ENCODE measurements at places on chromosomes 12 and 14.
A peak's percentile ranks its signal among the peaks of the same experiment; 100 is the strongest.

DNA sequence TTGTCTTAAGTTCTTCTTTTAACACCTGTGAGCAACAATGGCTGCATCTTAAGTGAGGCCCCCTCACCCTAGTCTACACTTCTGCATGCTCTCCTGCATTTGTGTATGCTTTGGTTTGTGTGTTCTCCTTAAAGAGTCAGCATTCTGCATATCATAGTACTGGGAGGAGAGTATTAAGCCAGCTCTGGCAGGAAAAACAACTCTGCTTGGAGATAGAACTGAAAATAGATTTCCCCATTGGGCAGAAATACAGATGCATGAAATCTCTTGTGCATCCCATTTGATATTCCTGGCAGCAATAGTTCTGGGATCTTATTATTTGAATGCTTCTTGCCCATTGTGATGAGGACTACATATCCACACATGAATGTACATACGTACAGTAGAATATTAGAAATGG lies 70.6 kb upstream of the PRICKLE1 start:
- DNase-seq: no peak

DNA sequence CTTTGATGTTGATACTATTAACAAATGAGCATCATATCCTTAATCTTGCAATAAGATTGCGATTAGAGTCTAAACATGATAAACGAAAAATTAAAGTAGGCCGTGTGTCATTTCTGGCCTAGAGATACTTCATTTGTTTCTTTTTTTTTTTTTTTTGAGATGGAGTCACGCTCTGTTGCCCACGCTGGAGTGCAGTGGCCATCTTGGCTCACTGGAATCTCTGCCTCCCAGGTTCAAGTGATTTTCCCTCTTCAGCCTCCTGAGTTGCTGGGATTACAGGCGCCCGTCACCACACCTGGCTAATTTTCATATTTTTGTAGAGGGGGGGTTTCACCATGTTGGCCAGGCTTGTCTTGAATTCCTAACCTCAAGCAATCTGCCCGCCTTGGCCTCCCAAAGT lies 446.9 kb downstream of the PCNX1 start:
- DNase-seq: no peak

GRCh38 chr12:82687021-82688011 lies 610 bp downstream of the TMTC2 start:
- DNase-seq: peak; percentile 86

DNA sequence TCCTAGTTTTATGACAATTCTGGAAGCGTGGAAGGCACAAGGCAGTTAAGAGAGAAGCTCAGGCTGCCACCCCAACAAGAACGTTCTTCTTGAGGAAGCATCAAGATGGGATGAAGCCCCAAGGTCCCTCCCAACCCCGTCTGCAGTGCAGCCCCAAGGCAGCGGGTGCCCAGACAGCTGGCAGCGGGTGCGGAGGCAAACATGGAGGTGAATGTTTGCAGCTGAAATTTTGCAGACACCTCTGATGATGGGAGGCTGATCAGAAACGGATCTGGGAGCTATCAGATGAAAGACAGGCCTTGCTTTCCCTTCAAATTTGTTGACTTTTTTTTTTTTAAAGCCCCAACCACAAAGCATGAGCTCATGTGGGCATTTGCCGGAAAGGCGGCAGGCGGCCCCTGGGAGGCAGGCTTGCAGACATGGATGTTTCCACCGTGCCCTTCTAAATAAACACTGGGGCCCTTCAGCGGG lies 230.7 kb upstream of the RTL1 start:
- no peak for DNase-seq

GRCh38 chr14:23722675-23723074 lies 86.5 kb downstream of the DHRS2 start:
- no peak for DNase-seq

DNA sequence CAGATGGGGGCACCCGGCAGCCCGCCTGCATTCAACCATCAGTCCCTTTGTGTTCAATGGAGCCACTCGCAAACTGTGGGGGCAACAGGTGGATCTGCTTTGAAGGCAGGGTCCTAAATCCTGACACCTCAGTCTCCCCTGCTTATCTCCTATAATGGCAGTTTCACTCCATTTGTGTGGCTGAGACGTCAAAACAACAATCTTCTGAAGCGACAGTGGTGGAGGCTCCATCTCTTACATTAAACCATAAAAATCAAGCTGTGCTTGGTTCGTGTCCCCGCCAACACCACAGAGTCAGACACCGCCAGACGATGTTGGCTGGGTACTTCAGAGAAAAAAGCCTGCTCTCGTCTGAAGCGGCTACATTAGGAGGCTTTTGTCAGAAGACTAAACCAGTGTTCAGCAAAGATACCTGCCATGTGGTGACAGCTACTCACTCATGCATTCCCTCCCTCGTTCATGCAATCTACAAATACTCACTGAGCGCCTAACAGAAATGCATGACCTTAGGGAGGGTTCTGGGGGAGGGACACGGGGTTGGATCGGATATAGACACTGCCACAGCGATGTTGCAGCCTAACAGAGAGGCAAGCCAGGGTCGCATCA lies 253.9 kb downstream of the FOXN3 start:
- no peak for DNase-seq

DNA sequence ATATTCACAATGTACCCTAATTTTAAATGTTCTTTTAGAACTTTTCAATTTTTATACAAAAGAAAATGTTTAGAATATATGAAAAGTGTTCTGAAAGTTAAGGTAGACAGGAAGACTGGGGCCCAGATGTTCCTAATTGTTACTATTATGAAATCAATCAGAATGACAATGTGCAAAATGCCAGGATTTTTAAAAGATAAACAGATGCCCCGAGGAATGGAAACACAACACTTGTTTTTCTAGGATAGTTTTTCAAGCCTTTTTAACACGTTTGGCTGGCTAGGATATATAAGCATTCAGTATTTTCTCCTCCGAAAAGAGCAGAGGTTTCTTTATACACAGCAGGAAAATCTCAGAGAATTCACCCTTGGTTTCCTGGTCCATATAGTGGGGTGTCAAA lies 106.8 kb downstream of the ESR2 start:
- DNase-seq: no peak

GRCh38 chr14:76163668-76164363 lies 12.1 kb downstream of the GPATCH2L start:
- no peak for DNase-seq

DNA sequence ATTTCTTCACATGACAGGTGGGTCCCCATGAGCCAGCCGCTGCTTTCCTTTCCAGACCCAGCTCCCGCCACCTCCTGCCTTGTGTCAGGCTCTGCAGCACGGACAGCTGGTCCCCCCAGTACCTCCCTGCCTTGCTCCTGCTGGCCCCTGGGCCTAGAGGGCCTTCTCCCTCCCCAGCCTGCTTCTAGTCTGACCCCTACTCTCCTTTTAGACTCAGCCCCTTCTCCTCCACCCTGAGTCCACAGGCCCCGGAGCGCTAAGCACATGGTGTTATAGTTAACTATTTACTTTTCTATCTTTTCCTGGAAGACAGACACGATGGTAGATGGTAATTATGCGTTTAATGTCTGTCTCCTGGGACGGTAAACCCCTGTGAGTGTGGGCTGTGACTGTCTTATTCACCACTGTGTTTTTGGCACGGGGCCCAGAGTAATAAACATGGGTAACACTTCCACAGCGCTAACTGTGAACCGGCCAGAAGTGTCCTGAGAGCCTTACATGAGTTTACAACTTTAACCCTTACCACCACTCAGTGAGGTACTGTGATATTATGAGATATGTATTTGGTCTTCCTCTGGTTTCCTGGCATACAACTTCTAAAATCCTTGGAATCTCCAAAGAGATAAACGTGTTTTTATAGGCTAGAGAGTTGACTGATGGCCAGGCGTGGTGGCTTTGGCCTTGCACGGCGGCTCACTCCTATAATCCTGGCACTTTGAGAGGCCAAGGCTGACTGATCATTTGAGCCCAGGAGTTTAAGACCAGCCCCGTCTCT lies 41.2 kb downstream of the DGLUCY start:
- DNase-seq: no peak

All from activated effector memory CD4-positive, alpha-beta T cell treated with anti-CD3 and anti-CD28 coated beads, Interleukin-2, amount 50 U/mL, for 16 hours (primary cell).